ENCODE measurements at places on chromosomes 11 and 22.
A peak's percentile ranks its signal among the peaks of the same experiment; 100 is the strongest.

GRCh38 chr11:2708757-2709281, 9.0 kb upstream of the KCNQ1OT1 start:
- no peak for DNase-seq

GRCh38 chr22:28674121-28674563, 5.5 kb downstream of the TTC28 start:
- peak; percentile 59 for DNase-seq

DNA sequence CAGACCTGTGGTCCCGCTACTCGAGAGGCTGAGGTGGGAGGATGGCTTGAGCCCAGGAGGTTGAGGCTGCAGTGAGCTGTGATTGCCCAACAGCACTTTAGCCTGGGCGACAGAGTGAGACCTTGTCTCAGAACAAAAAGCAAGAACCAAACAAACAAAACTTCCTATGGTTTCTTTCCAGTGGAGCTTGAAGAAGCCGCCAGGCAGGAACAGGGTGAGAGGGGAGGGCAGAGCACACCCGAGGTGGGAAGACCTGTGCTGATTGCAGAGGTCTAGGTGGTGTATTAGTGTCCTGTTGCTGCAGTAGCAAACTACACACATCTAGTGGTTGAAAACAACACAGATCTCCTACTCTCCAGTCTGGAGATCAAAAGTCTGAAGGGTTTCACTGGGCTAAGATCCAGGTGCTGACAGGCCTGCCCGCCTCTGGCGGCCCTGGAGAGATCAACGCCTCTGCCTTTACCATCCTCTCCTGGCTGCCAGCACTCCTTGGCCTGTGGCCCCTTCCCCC, 10.5 kb downstream of the ARHGEF17 start:
- no peak for DNase-seq

- DNase-seq, result no peak
Observed at GRCh38 chr22:46586531-46587011, 33.6 kb upstream of the GRAMD4 start.

GRCh38 chr11:6568191-6568918, 35.1 kb downstream of the RRP8 start:
- no peak for DNase-seq

DNA sequence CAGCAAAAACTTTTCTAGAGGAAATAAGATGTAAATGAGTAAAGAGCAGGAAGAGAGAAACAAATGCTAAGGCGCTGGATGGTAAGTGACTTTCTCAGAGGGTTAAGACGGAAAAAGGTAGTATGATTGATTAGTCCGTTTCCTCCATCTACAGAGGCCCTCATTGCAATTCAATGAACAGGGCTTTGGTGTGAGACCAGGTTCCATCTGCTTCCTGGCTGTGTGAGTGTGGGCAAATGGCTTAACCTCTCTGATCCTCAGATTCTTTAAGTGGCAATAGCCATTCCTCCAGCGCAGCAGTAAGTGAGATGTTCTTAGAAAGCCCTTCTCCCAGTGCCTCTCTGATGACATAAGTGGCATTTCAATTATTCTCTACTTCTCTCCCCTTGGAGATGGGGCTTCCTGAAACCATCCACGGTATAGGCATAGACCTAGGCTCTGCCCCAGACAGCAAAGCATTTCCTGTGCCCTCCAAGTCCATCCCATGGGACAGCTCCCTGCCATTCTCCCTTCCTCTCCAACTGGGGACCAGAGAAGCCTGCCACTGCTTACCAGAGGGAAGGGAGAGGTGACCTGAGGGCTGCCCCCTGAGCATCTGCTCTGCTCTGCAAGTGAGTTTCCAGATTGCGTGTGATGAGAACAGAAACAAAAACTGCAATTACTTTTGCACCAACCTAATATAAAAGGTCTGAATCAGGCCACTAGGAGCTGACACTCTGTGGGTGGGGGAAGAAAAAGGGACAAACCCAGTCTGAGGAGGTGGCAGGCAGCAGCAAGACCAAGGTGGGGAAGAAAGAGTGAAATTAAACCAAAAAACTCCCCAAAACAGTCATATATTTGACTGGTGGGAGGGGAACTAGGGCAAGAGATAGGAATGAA, 12.7 kb upstream of the CD44 start:
- peak; percentile 51 for DNase-seq

All from CD4-positive, alpha-beta T cell treated with Interleukin-2 at 100 ng/mL for 4 hours (primary cell).